ENCODE measurements at places on chromosomes 4 and X.

DNA sequence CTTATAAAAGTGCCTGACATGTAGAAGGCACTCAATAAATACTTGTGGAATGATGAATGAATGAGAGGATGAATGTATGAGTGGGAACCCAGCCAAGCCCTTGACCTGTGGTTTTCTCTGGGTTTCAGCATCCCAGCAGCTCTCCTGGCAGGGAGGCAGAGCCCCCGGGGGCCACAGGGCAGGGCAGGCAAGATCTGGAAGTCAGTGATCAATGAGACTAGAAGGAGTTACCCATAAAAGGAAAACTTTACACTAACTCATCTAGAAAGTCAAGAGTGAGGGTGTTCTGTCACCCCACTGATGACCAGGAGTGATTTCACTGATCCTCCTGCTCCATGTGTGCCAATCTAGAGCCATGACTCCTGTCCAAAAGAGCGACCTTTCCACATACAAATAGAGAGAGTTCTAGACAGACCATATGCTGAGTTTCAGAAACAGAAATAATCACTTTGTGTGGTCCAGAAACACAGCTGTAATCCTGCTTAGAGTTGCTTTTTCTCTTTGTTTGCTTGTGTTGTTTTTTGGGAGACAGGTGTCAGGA is 37.4 kb downstream of the MGARP start:
- DNase-seq = no peak

GRCh38 chrX:17878028-17878670 is 17.1 kb upstream of the RAI2 start:
- no peak for DNase-seq

GRCh38 chr4:55125763-55126541 is 557 bp upstream of the KDR start:
- peak; percentile 46 for DNase-seq

GRCh38 chr4:74252933-74253332 is 55.3 kb upstream of the EPGN start:
- no peak for DNase-seq

DNA sequence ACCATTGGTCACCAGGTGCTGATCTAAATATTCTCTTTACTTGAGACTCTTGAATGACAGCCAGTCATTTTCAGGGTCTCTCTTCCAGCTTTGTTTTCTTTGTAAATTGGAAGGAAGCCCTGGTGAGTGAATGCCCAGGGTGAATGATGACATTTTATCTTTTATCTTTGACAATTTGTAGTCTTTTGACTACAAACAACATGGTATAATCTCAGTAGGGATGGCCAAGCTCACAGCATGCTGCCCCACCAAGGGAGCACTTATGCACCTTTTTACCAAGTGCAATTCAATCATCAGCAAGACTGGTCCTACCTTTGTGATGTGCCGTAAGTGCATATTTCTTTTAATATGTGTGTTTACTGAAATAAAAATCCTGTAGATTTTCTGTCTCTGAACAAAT is 5.7 kb downstream of the AFM start:
- no peak for DNase-seq

DNA sequence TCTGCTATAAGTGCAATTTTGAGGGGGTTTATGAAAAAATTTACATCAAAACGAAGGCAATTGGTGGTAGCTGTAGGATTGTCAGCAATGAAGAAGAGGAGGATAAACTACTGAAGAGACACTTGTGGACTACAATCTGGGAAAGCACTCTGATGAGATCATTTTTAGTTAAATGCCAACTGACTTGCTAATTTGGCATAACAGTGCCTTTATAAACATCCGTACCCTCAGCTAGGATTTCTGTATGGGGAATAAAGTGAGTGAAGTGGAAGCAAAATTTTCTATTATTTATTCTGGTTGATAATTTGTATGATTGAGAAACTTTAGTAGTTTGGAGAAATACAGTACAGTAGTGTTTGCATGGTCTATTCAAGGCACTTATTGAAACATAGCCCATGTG is 11.2 kb upstream of the GNRHR start:
- no peak for DNase-seq

GRCh38 chr4:155935389-155935986 is 18.2 kb downstream of the CTSO start:
- DNase-seq = no peak

GRCh38 chr4:14152834-14153519 is 525.5 kb upstream of the BOD1L1 start:
- no peak for DNase-seq

DNA sequence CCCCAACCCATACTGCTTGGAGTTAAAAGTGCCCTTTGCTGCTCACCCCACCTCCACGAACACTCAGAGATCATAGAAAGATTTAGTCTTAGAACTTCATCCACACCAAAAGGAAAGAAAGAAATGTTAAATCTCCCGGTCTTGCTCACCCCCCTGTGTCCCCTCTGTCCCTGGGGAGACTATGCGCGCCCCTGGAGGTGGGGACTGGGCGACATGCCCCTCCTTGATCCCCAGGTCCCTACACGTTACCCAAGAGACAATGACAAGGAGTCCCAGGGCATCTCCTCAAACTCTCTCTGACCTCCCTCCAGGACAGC is 620 bp downstream of the ITM2A start:
- DNase-seq = peak; percentile 7

- DNase-seq = peak; percentile 30
Measured at GRCh38 chr4:54234497-54235205, 5.6 kb downstream of the PDGFRA start.

DNA sequence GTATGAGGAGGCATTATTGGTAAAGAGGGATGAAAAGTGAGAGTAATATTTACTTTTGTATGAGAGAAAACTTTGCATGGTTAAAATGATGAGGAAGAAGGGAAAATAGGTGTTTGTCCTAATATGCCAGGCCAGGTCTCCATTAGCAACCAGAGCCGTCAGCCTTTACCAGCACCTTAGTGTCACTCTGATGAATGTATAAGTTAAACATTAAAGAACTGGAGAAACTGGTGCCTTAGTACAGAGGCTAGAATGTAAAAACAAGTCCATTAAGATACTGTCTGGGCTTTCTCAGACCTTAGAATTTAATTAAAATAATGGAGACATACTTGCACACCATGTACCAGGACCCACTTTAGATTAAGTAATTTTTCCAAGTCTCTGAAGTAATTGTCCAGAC is 222.3 kb downstream of the FAM47A start:
- DNase-seq = no peak

GRCh38 chrX:79412972-79413371 is 45.8 kb upstream of the ITM2A start:
- peak; percentile 1 for DNase-seq

DNA sequence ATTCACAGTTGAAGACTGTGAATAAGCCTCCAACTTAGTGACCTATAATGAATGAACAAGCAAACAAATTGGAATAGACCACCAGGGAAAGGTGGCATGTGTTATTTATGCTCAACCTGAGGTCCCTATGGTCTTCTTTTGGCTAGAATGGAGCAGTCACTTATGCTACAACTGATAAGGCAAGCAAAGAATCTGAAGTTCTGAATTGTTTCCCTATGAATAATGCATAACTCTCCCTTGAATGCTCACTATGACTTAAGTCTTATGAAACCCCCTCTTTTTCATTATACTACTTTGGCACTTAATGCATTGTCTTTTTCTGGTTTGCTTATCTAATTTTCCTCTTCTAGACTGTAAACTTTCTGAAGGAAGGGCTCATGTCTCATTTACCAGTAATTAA is 2.6 kb downstream of the GIMD1 start:
- no peak for DNase-seq

DNA sequence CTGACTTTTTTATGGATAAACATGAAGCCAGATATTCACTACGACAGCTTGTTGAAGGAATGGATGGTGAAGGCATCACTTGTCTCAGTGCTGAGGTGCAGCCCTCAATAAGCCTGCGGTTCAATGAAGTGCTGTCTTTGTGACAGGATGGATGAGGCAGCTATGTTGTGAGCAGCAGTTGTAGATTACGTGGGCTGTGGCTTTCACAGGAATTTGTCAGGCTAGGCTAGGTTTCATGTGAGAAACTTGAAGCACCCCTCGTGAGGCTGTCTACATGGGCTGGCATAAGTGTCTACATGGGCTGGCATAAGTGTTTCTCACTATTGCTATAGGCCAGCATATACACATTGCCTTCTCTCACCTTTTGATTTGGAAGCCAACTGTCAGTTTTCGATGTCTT is 1050.0 kb downstream of the ADGRL3 start:
- DNase-seq = no peak

- DNase-seq = no peak
Measured at GRCh38 chr4:81498551-81499099, 26.9 kb upstream of the RASGEF1B start.

DNA sequence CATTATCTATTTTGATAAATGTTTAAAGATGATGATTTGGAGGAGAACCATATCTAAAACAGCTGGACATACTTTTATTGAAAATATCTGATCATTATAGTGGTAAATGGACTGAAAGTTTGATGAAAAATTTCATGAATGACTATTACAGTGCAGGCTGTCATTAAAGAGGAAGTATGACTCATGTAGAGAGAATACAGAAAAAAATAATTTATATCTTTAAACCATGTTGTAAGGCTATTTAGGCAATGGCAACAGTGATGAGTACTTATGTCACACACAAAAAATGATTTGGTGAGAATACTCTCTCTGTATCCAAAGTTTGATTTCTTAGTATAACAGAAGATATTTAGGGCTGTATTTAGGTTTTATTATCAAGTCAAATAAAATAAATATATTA is 3.9 kb upstream of the GLRB start:
- DNase-seq = no peak

- DNase-seq = no peak
Measured at GRCh38 chr4:141713185-141713584, 76.8 kb downstream of the IL15 start.

DNA sequence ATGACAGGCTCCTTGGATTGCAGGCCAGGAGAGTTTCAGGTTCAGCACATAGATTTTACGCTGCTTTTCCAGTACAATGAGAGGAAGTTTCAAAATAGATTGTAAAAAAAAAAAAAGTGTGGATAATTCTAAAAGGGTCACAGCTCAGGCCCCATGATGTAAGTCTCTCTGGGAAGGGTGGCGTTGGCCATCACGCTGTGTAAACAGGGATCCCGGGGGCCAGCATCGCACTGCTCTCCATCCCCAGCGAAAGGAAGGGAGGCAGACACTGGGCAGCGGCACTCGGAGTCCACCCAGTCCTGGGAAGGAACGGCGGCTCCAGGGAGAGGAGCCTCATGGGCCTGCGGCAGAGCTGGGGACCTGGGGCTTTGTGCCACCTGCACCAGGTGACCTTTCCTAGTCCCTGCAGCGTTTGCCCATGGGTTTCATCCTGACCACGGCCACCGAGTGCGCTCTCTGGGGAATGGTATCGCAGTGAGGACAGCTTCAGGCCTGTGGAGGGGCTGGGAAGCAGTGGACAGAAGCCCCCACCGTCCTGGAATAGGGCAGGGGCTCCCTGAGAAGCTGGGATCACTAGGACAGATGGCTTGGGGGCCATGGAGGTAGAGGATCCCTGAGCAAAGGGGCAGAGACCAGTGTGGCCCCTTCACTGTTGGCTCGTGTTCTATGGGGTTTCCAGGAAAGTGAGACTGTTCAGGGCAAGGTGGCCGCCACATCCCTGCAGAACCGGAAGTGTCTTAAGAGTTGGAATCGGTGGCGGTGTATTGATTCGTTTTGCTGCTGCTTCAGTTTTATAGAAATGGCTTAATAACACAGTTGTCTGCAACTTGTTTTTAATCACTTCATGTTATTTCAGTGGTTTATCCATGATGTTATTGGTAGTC is 38.9 kb downstream of the RGS12 start:
- DNase-seq = no peak

DNA sequence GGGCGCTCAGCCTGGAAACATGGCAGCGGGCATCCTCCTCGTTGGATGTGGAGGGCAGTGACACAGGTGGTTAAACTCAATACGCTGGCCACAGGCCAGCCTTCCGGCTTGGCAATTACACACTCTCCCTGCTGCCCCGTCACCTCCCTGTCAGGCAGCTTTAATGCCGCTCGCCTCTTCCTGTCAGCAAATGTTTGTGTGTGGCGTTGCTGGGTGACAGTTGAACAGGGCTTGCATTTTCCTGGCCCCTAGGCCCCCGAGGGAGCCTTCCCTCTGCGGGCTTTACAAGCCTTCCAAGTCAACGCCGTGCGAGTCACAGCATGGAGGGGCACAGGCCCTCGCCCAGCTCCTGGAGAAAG is 620.0 kb downstream of the BCOR start:
- DNase-seq = no peak

DNA sequence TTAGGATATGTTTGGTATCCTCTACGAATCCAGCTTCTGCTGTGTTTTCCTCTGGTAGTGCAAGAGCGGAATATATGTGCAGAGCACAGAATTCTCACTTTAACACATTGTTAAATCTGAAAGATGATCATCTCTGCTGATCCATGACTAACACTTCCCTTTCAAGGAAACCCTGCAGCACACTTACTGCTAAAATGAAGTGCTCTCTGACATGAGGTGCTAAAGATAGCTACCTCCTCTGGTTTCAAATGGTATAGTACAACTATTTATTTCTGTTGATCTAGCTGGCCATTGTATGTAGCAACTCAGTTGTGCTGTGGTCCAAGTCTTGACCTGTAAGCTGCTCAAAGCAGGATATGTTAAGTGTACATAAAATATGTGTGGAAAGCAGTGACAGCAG is 162.4 kb upstream of the FMR1 start:
- DNase-seq = no peak
